Aorta (tissue), 5 donors: ENCODE measurements at places on chromosomes 6 and 20. TPM values are rescaled to one million over a fixed set of nuclear protein-coding genes. Genes with fewer than 3 reads are reported as not detected.

The SLC22A16 gene
- polyA plus RNA-seq, result not detected

The SPINT4 gene
- polyA plus RNA-seq, result not detected

The GPR63 gene
- polyA plus RNA-seq, result 0.77 TPM

The HLA-G gene
- 0.88 TPM for polyA plus RNA-seq

DNA sequence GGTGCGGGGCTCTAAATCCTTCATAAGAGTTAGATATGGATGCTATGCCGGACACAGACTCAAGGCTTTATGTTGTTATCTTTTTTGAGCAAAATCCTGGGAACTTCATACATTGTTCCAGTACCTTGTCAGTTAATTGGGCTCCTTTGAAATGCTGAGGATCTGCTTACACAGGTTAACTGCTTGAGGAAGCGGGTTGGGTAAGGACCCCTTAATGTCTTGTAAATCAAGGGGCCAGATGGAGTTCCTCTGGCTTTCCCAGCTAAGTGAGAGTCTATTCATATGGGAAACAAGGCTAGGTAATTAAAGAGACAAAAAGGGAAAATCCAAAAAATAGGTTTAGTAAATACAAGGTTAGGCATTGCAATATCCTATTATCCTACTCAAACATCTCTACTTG, 141.5 kb downstream of the OR2B2 start:
- no peak overlapping the region for H3K27ac ChIP-seq
- H3K4me3 ChIP-seq, result no peak overlapping the region
- no peaks in the 10 kb centered on the region for H3K4me1 ChIP-seq
- no peaks in the 10 kb centered on the region for H3K36me3 ChIP-seq
- H3K27me3 ChIP-seq, result no peaks in the 10 kb centered on the region
- no peak for DNase-seq

DNA sequence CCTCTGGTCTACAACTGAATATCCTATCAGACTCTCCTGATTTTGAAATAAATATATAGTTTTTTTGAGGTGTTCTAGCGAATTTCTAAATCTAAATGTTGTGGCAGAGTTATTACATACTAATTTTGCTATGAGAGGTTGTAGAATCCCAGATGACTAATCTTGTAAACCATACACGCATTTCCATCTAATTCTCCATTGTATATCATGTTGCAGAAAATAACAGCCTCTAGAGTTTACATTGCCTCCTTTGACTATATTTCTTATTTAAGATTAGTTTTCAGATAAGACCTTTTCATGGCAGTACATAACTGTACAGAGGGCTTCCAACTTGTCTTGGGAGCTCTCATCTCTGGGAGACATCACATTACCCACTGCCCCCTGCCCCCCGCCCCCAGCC, 22.9 kb downstream of the PTPN1 start:
- H3K36me3 ChIP-seq, result no peaks in the 10 kb centered on the region
- H3K27me3 ChIP-seq, result no peaks in the 10 kb centered on the region
- H3K4me3 ChIP-seq, result no peak overlapping the region
- DNase-seq, result no peak

DNA sequence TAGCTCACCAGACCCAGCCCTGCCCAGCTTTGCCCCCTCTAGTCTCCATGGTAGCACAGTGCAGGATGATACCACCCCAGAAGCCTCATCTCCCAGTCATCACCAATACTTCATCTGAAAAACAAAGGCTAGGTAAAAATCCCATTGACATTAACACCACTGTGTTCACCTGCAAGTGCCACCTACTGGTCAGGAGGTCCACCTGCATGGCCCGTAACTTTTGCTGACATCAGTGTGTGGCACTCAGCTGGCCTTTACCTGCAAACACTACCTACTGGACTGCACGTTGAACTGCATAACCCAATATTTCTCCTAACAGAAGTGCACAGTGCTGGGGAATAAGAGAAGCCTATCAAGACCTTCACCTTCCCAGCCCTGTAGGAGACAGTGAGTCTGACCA, 234.7 kb upstream of the ADGRB3 start:
- H3K4me3 ChIP-seq, result no peak overlapping the region
- no peak overlapping the region for H3K27ac ChIP-seq
- no peaks in the 10 kb centered on the region for H3K4me1 ChIP-seq

The SAMD3 gene
- not detected for polyA plus RNA-seq

GRCh38 chr20:45578231-45578630, 853 bp downstream of the WFDC8 start:
- H3K4me3 ChIP-seq, result no peak overlapping the region
- no peak overlapping the region for H3K27ac ChIP-seq
- no peaks in the 10 kb centered on the region for H3K4me1 ChIP-seq
- no peaks in the 10 kb centered on the region for H3K27me3 ChIP-seq
- no peak for DNase-seq
- H3K36me3 ChIP-seq, result no peaks in the 10 kb centered on the region

DNA sequence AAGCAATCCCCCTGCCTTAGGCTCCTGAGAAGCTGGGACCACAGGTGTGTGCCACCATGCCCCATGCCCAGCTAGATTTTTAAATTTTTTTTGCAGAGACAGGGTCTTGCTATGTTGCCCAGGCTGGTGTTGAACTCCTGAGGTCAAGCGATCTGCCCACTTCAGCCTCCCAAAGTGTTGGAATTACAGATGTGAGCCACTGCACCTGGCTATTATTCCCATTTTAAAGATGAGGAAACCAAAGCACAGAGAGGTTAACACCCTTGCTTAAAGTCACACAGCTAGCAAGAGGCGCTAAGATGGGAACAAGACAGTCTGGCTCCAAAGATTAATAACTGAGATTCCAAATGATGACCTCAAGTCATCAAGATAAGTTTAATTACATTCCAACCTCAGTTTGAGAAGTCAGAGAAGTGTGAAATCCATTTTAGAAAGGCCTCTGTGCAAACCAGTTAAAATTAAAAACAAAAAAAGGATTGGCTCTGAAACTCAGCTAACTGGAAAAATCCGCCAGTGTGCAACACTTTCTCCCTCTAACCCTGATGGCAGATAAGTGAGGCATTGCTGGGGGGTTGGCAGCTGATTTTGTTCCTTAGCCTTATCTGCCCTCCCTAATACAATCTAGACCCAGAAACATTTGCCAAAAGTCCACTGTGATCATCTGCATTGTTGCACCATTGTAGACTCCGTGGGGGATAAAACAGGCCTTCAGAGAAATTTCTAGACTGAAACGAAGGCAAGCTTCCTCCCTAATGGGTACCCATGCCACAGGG, 55.5 kb downstream of the CPNE5 start:
- H3K36me3 ChIP-seq, result no peaks in the 10 kb centered on the region
- no peak overlapping the region for H3K27ac ChIP-seq
- no peak overlapping the region for H3K4me3 ChIP-seq
- no peaks in the 10 kb centered on the region for H3K4me1 ChIP-seq
- H3K27me3 ChIP-seq, result no peaks in the 10 kb centered on the region

DNA sequence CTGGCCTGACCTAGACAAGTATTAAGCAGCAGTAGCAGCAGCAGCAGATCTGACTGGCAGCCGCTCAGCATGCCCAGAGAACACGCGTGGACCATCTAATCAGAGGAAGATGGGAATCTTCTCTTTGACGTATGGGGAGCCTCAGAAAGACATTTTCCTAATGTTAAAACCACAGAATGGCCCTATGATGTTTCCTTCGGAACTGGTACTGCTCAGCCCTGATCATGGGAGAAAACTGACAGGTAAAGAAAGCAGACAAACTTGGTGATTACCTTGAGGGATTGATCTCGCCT, 6.2 kb downstream of the PSMA7 start:
- no peaks in the 10 kb centered on the region for H3K36me3 ChIP-seq
- no peak overlapping the region for H3K4me3 ChIP-seq
- H3K27ac ChIP-seq, result no peak overlapping the region
- no peaks in the 10 kb centered on the region for H3K27me3 ChIP-seq
- no peaks in the 10 kb centered on the region for H3K4me1 ChIP-seq

DNA sequence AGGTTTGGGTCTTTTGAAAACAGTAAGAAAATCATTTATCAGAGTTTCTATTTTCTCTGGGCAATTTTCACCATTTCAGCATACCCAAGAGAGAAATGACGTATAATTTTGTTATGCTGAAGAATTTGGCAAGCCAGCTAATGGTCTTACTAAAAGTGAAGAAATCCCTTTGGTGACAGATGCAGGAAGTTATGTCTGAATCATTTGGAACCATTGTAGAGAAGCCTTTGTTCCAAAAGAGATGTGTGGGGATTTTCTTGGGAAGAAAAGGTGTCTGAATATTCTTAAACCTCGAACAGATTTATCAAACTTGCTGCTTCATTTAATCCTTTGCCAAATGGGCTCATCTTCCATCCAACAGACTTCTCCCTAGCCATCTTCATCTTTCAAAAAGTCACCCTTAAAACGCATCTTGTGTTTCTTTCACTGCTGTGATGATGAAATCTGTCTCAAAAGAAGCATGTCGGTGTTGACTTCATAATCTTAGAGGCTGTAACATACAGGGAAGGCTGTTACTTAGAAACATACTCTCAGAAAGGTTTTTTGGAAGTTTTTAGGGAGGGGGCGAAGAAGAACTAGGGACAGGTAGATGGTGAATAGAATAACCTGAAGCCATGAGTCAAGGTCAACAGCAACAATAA, 39.5 kb downstream of the CITED2 start:
- no peak overlapping the region for H3K27ac ChIP-seq
- H3K4me1 ChIP-seq, result peaks cover 2% of the 10 kb centered on the region
- no peak overlapping the region for H3K4me3 ChIP-seq

The HLA-DPA1 gene
- 74.9 TPM for polyA plus RNA-seq

- H3K4me3 ChIP-seq, result no peak overlapping the region
- no peaks in the 10 kb centered on the region for H3K27me3 ChIP-seq
- H3K27ac ChIP-seq, result no peak overlapping the region
These were observed 235.8 kb upstream of the KCNG1 start for GRCh38 chr20:51258582-51259165.

- H3K4me3 ChIP-seq, result no peak overlapping the region
- H3K4me1 ChIP-seq, result no peaks in the 10 kb centered on the region
- no peak for DNase-seq
- no peaks in the 10 kb centered on the region for H3K27me3 ChIP-seq
- no peak overlapping the region for H3K27ac ChIP-seq
- H3K36me3 ChIP-seq, result no peaks in the 10 kb centered on the region
These were observed 218.8 kb upstream of the MAP3K7 start for GRCh38 chr6:90805619-90806155.

GRCh38 chr6:108694816-108695215, 134.1 kb downstream of the FOXO3 start:
- H3K27ac ChIP-seq, result no peak overlapping the region
- H3K27me3 ChIP-seq, result no peaks in the 10 kb centered on the region
- no peak for DNase-seq
- peaks cover 11% of the 10 kb centered on the region for H3K4me1 ChIP-seq
